ENCODE measurements at places on chromosomes 11 and 22. TPM values are rescaled to one million over a fixed set of nuclear protein-coding genes. Genes with fewer than 3 reads are reported as not detected.
A peak's percentile ranks its signal among the peaks of the same experiment; 100 is the strongest.

DNA sequence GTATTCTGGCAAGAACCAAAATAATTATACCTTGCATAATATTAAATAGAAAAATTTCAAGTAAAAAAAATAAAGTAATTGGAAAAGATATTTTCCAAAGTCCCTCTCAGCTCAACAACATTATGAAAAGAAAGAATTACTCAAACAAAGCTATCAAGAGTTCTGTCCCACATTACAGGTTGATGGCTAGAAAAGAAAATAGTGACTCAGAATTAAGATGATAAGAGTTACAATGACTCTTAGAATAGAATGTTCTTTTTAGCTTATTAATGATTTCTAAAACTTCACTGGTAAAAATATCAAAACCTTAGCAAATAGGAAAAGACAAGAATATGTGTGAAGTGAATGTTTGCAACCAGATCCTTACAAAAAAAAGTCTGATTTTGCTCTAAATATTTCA is 312.5 kb upstream of the PDGFD start:
- H3K27me3 ChIP-seq: no peaks in the 10 kb centered on the region
- no peaks in the 10 kb centered on the region for H3K36me3 ChIP-seq
- no peak overlapping the region for H3K4me3 ChIP-seq
- H3K27ac ChIP-seq: no peak overlapping the region

DNA sequence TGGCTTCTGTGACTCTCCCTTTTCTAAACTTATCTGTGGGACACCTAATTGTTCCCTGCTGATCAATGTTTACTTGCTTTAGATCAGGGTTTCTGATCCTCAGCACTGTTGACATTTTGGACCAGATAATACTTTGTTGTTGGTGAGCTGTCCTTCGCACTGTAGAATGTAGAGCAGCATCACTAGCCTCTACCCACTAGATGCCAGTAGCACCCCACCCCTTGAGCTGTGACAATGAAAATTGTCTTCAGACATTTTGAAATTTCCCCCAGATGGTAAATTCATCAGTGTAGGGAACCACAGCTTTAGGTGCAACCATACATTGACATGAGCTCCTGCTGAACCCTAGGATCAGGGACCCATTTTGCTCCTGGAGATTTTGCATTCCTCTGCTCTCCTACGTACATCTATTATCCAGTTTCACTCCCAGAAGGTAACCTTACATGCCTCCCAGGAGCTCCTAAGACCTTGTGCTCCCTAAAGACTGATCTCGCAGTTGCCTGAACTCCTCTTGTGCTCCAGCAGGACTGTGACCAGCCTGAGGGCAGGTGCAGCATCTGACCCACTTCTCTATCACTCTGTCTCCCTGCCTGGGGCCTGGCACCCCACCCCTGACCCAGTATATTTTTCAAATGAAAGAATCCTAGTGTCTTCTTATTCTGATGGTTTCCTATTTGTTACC is 107.8 kb downstream of the FAR1 start:
- no peaks in the 10 kb centered on the region for H3K4me1 ChIP-seq
- H3K27ac ChIP-seq: no peak overlapping the region
- H3K4me3 ChIP-seq: no peak overlapping the region
- no peaks in the 10 kb centered on the region for H3K27me3 ChIP-seq
- H3K36me3 ChIP-seq: no peaks in the 10 kb centered on the region

GRCh38 chr22:18968011-18968749 is 32.1 kb upstream of the PRODH start:
- H3K27ac ChIP-seq: no peak overlapping the region
- DNase-seq: no peak
- peaks cover 4% of the 10 kb centered on the region for H3K4me1 ChIP-seq
- H3K4me3 ChIP-seq: no peak overlapping the region
- H3K36me3 ChIP-seq: no peaks in the 10 kb centered on the region
- H3K27me3 ChIP-seq: no peaks in the 10 kb centered on the region

- no peaks in the 10 kb centered on the region for H3K27me3 ChIP-seq
- H3K4me1 ChIP-seq: no peaks in the 10 kb centered on the region
- H3K27ac ChIP-seq: no peak overlapping the region
- no peak overlapping the region for H3K4me3 ChIP-seq
- no peak for DNase-seq
- H3K36me3 ChIP-seq: no peaks in the 10 kb centered on the region
Observed at GRCh38 chr11:94782446-94782845, 14.3 kb downstream of the AMOTL1 start.

- DNase-seq: no peak
- no peaks in the 10 kb centered on the region for H3K36me3 ChIP-seq
- H3K4me3 ChIP-seq: no peak overlapping the region
Observed at GRCh38 chr22:30225220-30225927, 21.2 kb downstream of the LIF start.

DNA sequence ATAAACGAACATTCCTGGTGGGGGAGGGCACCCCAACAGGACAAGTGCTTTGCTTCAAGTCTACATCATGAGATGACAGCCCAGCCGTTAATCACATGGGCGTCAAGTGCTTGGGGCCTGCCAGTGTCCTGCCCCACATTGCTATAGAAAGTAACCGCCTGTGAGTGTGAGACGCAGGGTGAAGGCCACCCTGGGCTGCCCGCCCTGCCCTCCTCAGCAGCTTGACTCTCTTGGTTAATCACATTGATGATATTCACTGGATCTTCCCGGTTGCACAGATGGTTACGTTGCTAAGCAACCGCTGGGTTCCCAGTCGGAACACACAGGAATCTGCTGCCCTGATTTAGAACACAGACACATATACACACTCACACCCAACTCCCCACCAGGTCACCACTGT is 79.3 kb downstream of the CTTN start:
- H3K27ac ChIP-seq: no peak overlapping the region
- H3K4me1 ChIP-seq: no peaks in the 10 kb centered on the region
- H3K4me3 ChIP-seq: no peak overlapping the region
- DNase-seq: no peak
- H3K36me3 ChIP-seq: no peaks in the 10 kb centered on the region

- H3K4me1 ChIP-seq: peaks cover 8% of the 10 kb centered on the region
- no peak for DNase-seq
- H3K27me3 ChIP-seq: no peaks in the 10 kb centered on the region
- H3K36me3 ChIP-seq: no peaks in the 10 kb centered on the region
Observed at GRCh38 chr11:126127898-126128297, 65.2 kb upstream of the CDON start.

GRCh38 chr11:69943066-69943465 is 123.8 kb upstream of the FGF3 start:
- H3K27me3 ChIP-seq: no peaks in the 10 kb centered on the region
- H3K36me3 ChIP-seq: no peaks in the 10 kb centered on the region
- no peak overlapping the region for H3K4me3 ChIP-seq
- no peak for DNase-seq
- no peak overlapping the region for H3K27ac ChIP-seq

DNA sequence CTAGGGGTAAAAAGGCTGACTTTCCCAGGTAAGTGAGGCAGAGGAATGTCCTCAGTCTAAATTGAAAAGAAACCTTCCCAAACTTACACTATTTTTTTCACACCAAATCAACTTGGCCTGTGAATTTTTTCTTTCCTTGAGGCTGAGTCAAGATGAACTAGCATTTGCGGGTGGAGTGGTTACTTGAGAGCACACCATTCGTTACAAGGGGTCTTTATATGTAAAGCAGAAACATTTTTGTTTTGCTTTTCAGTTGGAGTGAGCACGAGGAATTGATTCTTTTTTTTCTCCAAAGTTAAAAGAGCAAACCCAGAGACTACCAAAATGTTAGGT is 36.4 kb downstream of the MAML2 start:
- no peak for DNase-seq
- H3K4me3 ChIP-seq: peak overlapping the region; percentile 28
- no peaks in the 10 kb centered on the region for H3K27me3 ChIP-seq
- H3K36me3 ChIP-seq: no peaks in the 10 kb centered on the region
- peak overlapping the region; percentile 81 for H3K27ac ChIP-seq

- no peaks in the 10 kb centered on the region for H3K27me3 ChIP-seq
- no peaks in the 10 kb centered on the region for H3K36me3 ChIP-seq
- H3K4me1 ChIP-seq: no peaks in the 10 kb centered on the region
- DNase-seq: no peak
- no peak overlapping the region for H3K4me3 ChIP-seq
Observed at GRCh38 chr11:67030976-67031375, 8.0 kb downstream of the SYT12 start.

DNA sequence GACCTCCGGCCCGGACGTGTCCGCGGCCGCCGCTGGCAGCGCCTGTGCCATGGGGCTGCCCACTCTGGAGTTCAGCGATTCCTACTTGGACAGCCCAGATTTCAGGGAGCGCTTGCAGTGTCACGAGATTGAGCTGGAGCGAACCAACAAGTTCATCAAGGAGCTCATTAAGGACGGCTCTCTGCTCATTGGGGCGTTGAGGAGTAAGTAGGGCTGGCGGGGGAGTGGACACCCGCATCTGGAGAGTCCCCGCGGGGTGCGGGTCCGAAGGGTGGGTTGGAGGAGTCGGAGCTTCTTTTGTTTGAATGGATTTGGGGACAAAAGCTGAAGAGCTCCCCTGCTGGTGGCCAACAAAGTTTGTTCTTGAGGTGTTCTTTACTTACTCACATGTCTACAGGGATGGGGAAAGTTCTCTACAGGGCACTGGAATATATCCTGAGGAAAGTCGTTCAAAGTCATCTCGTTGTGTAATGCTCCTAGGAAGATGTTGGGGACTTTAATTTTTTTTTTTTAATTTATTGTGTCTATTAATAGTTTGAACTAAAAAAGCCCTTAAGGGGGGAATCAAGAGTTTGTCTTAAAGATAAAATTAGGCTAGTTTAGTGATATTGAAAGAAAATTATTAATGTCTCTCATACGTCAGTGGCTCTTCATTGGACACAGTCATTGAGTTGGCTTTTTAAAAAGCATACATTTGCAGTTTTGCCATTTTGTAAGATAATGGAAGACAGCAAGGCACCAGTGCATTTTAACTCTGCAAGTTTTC is 725 bp downstream of the ARHGAP42 start:
- H3K4me3 ChIP-seq: peak overlapping the region; percentile 52
- DNase-seq: peak; percentile 73
- peak overlapping the region; percentile 85 for H3K27ac ChIP-seq

DNA sequence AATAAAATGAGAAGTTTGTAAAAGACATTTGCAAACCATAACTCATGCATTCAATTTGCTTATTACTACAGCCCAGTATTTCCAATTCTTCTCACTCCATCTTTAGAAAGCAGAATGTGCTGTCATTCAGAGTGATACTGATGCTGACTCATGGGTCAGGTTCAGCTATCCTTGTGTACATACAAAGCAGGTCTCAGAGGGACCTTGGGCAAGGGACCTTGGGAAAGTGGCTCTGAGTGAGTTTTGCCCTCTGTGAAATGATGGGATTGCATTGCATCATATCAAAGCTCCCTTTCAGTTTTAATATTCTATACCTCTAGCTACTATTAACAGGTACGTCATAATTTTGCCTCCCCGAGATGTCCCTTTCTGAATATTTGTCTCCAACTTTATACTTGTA is 848.7 kb downstream of the OPCML start:
- H3K4me1 ChIP-seq: no peaks in the 10 kb centered on the region
- H3K27me3 ChIP-seq: no peaks in the 10 kb centered on the region
- no peak overlapping the region for H3K27ac ChIP-seq

DNA sequence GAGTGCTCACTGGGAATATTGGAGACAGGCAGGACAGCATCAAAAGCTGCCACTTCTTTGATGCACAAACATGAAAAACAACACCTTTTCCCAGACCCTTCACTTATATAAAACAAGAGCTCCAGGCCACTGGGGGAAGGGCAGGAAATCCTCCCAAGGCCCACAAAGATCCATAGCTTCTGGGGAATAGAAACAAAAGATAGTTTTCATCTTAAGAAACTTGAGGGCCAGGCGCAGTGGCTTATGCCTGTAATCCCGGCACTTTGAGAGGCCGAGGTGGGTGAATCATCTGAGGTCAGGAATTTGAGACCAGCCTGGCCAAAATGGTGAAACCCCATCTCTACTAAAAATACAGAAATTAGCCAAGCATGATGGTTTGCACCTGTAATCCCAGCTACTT is 15.3 kb downstream of the RTL6 start:
- H3K4me1 ChIP-seq: no peaks in the 10 kb centered on the region
- no peak overlapping the region for H3K4me3 ChIP-seq
- H3K27ac ChIP-seq: no peak overlapping the region
- H3K36me3 ChIP-seq: no peaks in the 10 kb centered on the region

DNA sequence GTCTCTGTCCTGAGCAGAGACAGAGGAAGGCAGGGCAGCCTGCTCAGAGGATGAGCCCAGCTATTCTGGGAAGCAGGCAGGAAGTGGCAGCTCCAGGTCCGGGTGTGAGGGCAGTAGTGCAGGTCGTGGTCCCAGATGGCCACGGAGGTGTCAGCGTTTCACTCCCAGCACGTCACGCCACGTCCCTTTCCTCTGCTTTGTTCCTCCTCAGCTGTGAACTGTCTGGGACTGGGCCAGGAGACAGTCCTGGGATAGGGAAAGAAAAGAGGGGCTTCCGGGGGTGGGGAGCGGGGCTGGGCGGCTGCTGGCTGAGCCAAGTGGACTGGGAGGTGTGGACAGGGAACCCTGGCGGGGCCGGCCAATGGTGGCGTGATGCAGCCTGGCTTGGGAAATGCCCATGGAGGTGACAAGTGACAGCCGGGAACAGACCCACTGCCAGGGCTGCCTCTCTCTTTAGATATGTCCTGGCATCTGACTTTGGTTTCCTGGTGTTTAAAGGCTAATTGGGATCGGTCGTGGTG is 64.7 kb downstream of the KCNQ1 start:
- no peaks in the 10 kb centered on the region for H3K4me1 ChIP-seq
- no peaks in the 10 kb centered on the region for H3K36me3 ChIP-seq
- no peaks in the 10 kb centered on the region for H3K27me3 ChIP-seq
- DNase-seq: peak; percentile 40

- no peaks in the 10 kb centered on the region for H3K36me3 ChIP-seq
- H3K4me3 ChIP-seq: no peak overlapping the region
- DNase-seq: no peak
- H3K27ac ChIP-seq: no peak overlapping the region
Observed at GRCh38 chr22:20002636-20003035, 14.0 kb downstream of the ARVCF start.

- H3K27me3 ChIP-seq: no peaks in the 10 kb centered on the region
- no peak for DNase-seq
- no peak overlapping the region for H3K27ac ChIP-seq
- no peaks in the 10 kb centered on the region for H3K36me3 ChIP-seq
Observed at GRCh38 chr11:64400102-64400501, 41.1 kb downstream of the RPS6KA4 start.

- H3K4me3 ChIP-seq: no peak overlapping the region
- H3K4me1 ChIP-seq: no peaks in the 10 kb centered on the region
- H3K36me3 ChIP-seq: no peaks in the 10 kb centered on the region
- no peaks in the 10 kb centered on the region for H3K27me3 ChIP-seq
Observed at GRCh38 chr11:130020323-130020722, 17.7 kb upstream of the PRDM10 start.

- DNase-seq: no peak
- H3K4me1 ChIP-seq: peaks cover 40% of the 10 kb centered on the region
- peak overlapping the region; percentile 47 for H3K27ac ChIP-seq
- H3K27me3 ChIP-seq: no peaks in the 10 kb centered on the region
- no peak overlapping the region for H3K4me3 ChIP-seq
Observed at GRCh38 chr11:118200497-118200896, 24.1 kb upstream of the SCN2B start.

- no peak for DNase-seq
- no peak overlapping the region for H3K27ac ChIP-seq
- no peak overlapping the region for H3K4me3 ChIP-seq
- no peaks in the 10 kb centered on the region for H3K27me3 ChIP-seq
Observed at GRCh38 chr11:46102843-46103242, 18.4 kb downstream of the PHF21A start.

LDHAL6A gene
- total RNA-seq: not detected

CCDC116 gene
- not detected for total RNA-seq

OR4A16 gene
- not detected for total RNA-seq

KCTD14 gene
- total RNA-seq: 6.6 TPM

SMTNL1 gene
- not detected for total RNA-seq

OR4D5 gene
- not detected for total RNA-seq

SRPRA gene
- 109 TPM for total RNA-seq

OTOG gene
- total RNA-seq: not detected

TSSK2 gene
- 0.85 TPM for total RNA-seq

PARVG gene
- 34.6 TPM for total RNA-seq

GSTT2B gene
- 1.2 TPM for total RNA-seq

OR6T1 gene
- total RNA-seq: not detected
